ENCODE measurements at places on chromosomes 5 and 9.

- no peak for DNase-seq
Observed at GRCh38 chr9:31582071-31582470, 802.4 kb upstream of the ACO1 start.

DNA sequence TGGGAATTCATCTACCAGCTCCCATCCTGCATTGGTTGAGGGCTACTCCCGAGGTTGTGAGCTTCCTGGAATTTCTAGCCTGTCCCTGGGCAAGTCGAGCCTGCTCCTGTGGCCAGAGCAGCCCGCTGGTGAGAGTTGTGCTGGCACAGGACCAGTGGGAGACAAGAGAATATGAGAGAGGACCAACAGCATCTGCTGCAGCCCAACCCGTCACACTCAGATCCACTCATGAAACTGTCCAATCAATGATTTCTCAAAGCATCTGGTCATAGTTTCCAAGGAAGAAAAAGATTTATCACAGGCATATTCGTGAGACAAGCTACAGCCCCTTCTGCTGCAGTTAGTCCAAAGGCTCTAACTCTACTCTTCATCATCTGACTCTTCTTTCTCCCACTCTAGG, 64.4 kb upstream of the RAI14 start:
- no peak for DNase-seq

DNA sequence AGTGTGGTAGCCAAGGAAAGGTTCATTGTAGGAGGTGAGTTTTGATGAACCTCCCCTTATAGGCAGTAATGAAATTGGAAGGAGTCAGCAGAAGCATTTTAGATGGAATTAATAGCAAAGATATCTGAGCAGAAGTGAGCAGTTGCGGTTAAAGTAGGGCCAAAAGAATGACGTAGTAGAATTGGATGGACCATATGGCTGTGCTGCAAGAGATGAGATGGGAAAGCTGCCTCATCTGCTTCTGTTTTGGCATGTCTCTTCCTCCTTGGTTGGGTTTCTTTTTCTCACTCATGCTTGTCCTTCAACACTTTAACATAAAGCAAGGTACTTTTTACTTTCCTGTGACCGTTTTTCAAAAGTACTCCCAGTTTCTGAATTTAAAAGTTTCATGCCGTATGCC, 55.8 kb downstream of the AQP7 start:
- no peak for DNase-seq

DNA sequence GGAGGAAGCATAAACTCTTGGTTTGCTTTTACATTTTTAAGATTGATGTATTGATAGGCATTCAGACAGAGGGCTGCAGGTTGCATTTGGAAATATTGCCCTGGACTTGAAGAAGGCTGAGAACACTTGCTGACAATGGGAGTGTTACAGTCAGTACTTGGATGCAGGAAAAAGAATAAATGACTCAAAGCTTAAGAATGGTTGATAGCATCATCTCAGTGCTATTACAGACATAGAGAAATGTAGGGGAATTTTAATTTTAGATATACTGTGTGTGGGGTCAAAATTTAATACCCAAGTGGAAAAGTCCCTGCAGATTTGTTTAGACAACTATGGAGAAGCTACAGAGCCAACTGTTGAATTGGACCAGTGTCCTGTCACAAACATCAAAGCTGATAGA, 101.1 kb downstream of the ISL1 start:
- DNase-seq, result no peak

DNA sequence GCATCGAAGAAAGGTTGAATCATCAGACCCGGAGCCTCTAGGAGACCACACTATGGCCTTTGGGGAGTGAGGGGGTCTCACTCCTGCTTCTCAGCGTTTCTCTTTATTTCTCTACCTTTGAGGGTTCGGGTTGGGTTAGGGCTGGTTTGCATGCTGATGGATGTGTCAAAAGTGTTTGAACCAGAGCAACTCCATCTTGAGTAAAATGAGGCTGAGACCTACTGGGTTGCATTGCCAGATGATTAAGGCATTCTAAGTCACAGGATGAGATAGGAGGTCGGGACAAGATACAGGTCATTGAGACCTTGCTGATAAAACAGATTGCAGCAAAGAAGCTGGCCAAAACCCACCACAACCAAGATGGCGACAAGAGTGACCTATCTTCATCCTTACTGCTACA, 44.9 kb upstream of the TCF7 start:
- no peak for DNase-seq

GRCh38 chr9:134327671-134328231, 1.5 kb downstream of the RXRA start:
- no peak for DNase-seq

- no peak for DNase-seq
Observed at GRCh38 chr9:91384954-91385353, 23.2 kb upstream of the AUH start.

DNA sequence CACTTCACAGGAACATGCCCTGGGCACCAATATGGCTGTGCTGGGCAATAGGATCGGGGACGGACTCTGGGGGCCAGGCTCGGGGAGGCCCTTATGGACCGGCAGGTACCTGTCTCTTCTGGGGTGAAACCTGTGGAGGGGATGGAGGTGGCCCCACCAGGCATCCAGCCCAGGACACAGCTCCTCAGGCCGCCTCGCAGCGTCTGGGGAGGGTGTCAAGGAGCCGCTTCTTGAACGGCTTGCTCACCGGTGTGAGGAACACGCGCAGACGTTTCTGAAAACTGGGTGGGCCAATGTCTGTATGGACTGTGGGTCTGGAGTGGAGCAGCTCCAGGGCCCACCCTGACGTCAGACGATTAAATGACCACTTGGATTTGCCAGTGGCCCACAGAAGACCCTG, 45.8 kb downstream of the PLEKHG4B start:
- no peak for DNase-seq

DNA sequence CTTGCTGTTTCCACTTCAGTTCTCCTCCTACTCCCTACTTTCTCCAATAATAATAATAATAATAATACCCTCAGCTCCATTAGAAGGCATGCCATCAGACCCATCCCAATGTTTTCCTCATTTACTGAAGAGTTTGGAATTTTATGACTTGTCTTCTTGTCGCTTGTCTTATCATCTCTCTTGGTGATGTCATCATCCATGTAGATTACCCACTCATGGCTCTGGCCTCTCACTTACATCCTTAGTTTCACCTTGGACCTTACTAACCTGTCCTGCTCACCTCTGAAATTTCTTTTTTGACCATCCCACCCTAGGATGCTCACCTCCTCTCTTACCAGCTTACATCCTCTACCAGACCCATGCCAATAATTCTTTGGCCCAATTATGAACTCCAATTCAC, 329.3 kb downstream of the ACTL7B start:
- no peak for DNase-seq

- no peak for DNase-seq
Observed at GRCh38 chr9:136141682-136142413, 23.2 kb upstream of the TMEM250 start.

DNA sequence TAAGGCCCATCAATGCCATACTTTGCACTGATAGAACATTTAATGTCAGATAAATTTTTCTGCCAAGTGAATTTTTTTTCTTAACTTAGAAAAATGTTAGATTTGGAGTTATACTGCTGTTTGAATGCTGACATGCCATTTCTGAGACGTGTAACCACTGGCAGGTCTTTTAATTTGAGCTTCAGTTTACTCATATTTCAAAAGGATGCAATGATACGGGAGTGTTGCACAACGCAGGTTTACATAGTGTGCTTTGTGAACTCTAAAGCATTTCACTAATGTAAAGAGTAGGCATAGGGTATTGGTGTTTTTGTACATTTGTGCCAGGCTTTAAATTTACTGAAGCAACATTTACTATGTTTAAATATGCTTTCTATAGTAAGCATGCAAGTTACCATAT, 4.2 kb downstream of the ZBTB43 start:
- no peak for DNase-seq

GRCh38 chr5:73485715-73486114, 12.5 kb upstream of the BTF3 start:
- no peak for DNase-seq

GRCh38 chr5:87775228-87775627, 362.5 kb upstream of the CCNH start:
- no peak for DNase-seq

GRCh38 chr5:28523888-28524635, 1485.7 kb upstream of the CDH9 start:
- no peak for DNase-seq

DNA sequence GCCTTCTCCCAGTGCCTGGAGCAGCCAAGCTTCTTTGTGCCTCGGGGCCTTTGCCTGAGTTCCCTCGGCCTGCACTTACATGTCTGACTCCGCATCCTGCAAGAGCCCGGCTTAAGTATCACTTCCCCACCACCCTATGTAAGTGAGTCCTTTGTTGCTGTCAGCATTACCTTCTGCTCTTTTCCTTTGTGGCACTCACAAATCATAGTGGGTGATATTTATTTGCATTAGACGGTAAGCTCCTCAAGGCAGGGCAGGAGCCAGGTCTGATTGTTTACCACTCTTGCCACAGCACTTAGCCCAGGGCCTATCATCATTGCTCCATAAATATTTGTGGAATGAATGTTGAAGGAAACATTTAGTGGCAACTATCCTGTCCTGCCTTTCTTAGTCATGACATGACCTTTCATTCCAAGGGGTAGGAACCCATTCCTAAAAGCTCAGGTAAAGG, 4.8 kb downstream of the GM2A start:
- DNase-seq, result no peak

- DNase-seq, result no peak
Observed at GRCh38 chr5:106142116-106142515, 1528.6 kb downstream of the EFNA5 start.

DNA sequence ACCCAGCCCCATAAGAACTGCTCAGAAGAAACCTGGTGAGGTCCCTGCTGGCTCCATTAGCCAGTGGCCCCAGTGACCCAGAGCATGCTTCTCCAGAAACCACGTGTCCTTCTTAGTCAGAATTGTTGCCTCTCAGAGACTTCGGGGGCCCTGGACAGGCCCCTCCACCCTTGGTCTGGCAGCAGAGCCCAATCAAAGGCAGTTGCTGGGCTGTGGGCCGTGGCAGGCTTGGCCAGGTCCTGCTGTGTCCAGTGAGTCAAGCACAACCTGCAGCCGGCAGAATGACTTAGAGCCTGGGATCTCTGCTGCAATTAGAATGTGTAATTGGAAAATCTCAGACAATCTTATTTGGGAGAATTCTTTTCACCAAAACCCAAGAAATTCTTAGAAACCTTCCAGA, 502.0 kb upstream of the KLF4 start:
- DNase-seq, result no peak

- DNase-seq, result no peak
Observed at GRCh38 chr5:133386662-133387061, 225.7 kb downstream of the FSTL4 start.

- peak; percentile 91 for DNase-seq
Observed at GRCh38 chr9:121286973-121287741, 19.2 kb downstream of the GSN start.

DNA sequence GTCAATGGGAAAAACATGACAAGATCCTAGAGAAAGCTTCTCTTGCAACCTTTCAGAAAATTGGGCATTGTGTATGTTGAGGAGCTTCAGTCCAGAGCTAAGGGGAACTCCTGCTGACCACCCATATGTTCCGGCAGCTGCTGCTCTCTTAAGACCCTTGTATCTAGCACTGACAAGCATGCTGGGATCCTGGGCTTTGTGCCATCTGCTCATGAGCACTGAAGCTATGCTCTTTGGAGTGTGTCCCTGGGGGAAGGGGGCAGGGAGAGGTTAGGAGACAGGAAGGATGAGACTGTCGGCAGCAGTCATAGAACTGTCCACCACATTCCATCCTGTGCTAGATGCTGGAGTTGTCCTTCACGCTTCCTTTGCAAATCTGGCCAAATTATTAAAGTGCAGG, 109.3 kb downstream of the JAKMIP2 start:
- no peak for DNase-seq

DNA sequence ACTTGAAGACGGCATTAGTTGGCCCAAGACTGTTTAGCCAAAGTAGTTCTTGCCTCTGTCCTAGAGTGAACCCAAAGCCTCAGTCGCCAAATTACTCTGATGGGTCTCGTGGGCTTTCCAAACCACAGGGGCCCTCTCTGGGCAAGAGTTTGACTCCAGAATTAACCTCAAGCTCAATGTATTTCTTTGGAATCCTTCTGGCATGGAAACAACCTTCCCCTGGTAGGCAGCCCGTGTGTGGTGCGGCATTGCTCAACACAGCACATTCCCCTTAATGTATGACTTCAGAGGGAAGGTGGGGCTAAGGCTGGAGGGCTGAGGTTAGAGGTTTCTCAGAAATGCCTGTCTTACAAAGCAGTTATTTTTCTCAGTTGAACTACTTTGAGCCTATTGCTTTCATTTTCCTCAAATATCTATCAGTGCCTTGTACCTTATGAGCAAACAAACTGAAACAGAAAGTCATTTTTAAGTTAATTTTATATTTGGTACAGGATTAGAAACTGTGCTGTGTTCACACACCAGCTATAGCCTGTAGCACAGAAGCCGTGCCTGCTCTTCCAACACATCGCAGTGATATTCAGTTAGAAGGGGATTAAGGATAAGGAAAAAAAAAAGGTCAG, 123.9 kb upstream of the HAPLN1 start:
- peak; percentile 29 for DNase-seq

DNA sequence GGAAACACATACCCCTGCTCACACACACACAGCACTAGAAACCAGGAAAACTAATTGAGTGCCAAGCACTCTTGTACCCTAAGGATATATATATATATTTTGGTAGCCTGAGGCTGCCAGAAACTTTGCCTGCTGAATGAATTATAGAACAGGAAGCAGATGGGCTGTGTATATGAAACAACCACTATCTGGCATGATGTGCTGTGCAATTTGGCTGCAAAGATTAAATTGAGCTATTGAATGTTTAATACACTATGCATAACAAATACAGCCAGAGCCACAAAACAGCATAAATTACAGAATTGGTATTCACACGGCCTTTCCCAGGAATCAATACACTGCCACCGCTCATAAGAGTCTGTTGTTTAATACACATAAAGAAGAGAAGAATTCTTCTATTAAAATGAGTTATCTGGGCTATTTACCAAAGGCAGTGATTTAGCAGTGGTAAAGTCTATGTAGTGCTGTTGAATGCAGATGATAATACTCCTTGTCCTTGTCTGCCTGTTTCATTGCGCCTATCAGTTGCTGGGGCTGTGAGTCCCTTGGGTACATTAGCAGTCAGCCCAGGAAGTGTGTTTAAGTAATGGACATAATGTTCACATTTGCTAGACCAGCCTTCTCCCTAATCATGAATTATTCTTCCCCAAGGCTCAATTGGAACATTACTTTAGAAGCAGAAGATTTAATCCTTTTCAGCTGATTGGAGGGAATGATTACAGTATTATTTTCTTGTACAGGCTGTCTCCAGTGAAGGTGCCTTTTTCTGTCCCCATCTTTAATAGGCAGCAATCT, 294.3 kb downstream of the TLE1 start:
- no peak for DNase-seq

DNA sequence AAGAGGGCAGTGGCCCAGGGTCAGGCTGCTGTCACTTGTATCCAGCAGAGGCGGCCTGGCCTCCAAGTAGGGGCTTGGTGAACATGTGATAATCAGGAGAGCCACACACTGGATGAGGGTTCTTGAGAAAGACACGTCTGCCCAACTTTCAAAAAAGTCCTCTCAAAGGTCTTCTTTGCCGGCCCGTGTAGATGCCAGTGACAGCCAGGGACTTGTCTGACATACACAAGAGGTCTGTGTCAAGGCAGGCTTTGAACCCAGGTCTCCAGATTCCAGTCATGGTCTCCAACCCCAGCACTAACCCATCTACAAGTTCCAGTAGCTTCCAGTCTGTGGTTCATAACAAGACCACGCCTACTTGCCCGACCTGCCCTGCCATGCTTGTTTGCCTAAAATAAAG, 7.9 kb upstream of the AMBP start:
- no peak for DNase-seq

- no peak for DNase-seq
Observed at GRCh38 chr9:136584934-136585333, 39.1 kb upstream of the NOTCH1 start.

GRCh38 chr5:114500756-114501155, 138.9 kb downstream of the KCNN2 start:
- no peak for DNase-seq

GRCh38 chr5:172853355-172853975, 19.4 kb downstream of the ERGIC1 start:
- DNase-seq, result no peak
